Neural crest cell (in vitro differentiated cells): ENCODE measurements at places on chromosomes 13 and 19.

- DNase-seq, result peak; percentile 65
Measured at GRCh38 chr13:35978607-35979316, 152.4 kb downstream of the DCLK1 start.

DNA sequence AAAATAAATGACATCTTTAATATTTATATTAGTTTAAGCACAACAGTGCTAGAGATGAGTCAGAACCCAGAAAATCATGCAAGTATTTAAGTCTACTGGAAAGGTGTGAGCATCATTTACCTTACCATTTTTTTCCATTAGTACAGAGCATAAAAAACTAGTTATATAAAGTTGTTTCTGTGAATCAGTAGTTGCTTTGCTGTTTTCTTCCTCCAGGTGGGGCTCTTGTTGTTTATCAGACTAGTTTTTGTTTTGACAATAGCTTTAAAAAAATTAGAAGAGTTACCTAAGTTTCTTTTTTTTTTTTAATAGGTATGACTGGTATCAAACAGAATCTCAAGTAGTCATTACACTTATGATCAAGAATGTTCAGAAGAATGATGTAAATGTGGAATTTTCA, 12.7 kb downstream of the SUGT1 start:
- DNase-seq, result no peak

DNA sequence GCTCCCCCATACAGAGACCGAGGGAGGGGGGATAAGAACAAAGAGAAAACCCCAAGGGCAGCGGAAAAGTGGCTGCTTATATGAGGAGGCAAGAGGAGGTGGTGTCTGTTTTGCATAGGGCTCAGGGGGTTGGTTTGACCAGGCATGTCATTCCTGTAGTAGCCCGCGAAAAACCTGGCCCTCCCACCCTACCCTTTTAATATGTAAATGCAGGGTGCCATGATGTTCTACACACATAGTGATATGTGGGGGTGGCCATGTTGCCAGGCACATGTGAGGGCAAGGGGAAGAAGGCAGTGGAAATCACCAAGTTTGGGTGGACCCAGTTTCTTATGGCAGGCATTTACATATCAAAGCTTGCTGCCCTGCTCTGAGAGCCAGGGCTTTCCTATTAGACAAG, 203.5 kb upstream of the UBL3 start:
- DNase-seq, result peak; percentile 19

DNA sequence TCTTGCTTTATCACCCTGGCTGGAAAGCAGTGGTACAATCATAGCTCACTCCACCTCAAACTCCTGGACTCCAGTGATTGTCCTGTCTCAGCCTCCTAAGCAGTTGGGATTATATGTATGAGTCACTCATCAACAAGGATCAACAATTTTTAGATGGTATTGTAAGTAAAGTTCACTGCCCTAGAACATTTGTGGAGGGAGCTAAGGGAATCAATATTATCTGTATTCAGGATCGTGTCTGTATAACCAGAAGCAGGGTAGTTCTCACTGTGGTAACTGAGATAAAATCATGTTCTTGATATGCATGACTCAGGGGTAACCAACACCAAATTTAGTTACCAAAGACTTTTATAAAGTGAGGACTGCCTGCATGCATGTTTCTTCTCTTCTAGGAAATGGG, 27.0 kb downstream of the ZMYM5 start:
- no peak for DNase-seq

DNA sequence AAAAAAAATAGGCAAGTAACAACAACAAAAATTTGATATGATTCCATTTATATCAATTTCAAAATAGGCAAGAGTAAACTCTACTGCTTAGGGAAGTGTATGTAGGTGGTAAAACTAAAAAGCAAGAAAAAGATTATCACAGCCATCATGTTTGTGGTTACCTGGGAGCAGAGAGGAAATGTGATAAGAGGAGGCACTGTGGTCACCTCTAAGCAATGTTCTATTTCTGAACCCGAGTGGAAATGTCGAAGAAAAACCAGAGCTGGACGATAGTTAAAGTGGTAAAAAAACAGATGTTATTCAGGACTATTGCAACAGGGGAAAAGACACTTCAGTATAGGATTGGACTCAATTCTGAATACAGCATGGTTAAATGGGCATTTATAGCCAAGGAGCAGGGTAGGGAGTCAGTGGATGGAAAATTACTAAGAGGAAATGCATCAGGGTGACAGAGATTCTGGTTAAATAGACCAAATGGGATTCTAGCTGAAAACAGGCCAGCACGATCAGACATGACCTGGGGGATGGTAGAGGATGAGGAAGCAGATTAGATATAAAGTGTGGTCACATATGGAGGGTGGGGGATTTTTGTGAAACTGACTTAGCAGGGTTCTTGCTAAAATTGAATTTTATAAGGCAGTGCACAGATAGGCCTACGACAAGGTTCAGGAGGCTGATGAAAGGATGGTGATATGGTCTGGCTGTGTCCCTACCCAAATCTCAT, 6.0 kb upstream of the TEX30 start:
- no peak for DNase-seq

- no peak for DNase-seq
Measured at GRCh38 chr13:48496271-48497161, 36.4 kb downstream of the RCBTB2 start.

GRCh38 chr19:40229926-40230417, 3.5 kb upstream of the CCNP start:
- DNase-seq, result no peak

DNA sequence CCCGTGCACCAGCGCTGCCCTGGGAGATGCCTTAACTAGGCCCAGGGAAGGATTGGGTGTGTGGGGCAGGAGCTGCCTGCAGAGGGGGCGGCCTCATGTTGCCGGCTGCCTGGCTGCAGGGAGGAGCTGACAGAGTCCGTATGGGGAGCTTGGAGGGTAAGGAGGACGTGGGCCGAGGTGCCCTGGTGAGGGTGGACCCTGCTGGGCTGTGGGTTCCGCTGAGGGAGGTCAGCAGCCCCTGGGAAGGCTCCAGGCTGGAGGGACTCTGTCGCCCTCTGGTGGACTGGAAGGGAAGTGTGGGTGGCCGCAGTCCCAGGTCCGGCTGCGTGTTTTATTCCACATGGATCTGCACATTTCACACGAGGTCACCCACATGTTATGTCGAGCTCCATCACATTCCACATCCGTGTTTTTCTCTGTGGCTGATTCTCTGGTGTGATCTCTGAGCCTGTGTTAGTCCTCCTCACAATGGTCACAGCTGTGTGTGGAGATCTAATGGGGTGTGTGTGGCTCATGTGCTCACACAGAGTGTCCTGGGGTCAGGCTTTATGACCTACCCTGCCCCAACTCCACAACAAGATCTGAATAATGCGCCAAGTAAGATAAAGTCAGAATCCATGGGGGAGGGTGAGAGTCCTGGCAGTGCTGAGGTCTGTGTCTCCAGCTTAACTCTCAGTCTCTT, 1.8 kb upstream of the CEACAM8 start:
- DNase-seq, result peak; percentile 65

DNA sequence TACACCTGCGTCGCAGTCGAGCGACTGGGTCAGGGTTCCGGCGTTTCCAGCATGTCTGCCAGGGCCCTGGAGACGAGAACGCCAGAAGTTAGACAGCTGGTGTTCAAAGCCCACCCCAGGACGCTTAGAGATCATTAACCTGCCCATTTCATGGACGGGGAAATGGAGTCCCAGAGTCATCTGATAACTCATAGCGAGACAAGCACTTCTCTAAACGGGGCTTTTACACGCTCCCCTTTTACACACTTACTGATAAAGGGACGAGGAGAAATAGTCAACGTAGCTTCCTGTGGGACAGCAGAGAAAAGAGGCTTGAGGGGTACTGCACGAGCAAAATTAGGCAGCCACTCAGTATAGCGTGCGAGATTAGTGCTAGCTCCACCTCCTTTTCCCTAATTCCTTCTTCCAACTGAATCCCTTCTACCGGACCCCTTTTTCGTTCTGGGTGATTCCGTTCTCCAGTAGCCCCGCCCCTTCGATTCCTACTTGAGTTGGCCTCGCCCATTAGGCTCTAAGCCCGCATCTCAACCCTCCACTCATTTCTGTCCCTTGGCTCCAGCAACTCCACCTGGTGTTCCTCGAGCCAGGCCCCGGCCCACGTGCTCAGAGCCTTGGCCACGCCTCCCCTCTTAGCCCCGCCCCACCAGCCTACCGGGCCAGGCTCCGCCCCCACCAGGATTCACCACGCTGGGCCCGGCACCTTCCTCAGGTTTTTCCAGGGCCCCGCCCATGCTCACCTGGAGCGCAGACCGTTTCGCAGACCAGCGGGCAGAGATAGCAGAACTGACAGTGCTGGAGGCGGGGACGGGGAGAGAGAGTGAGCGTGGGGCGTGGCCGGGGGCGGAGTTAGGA, 3.7 kb downstream of the HRC start:
- DNase-seq, result peak; percentile 48

DNA sequence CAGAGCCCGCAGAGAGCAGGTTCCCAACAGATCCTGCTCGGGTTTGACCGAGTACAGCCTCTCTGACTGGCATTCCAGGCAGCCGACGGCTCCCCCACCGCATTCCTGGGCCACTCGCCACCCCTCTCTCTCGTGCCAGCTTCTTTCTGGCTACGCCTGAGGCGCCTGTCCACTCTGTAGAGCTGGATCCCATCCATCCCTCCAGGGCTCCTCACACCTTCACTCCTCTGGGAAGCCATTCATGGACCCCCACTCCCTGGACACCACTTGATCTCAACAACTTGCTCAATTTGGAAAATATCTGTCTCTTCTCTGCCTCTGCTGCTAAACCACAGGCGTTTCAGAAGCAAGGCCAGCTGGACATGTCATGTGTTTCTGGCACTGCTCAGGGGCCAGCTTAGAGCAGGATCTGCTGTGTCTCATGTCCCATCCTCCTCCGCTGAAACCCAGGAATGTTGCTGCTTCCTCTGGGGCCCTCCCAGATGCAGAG, 30.6 kb upstream of the ATP1A3 start:
- no peak for DNase-seq

GRCh38 chr19:44620667-44621066, 7.3 kb downstream of the IGSF23 start:
- DNase-seq, result no peak

GRCh38 chr13:87100431-87100830, 570.7 kb upstream of the SLITRK5 start:
- DNase-seq, result no peak

DNA sequence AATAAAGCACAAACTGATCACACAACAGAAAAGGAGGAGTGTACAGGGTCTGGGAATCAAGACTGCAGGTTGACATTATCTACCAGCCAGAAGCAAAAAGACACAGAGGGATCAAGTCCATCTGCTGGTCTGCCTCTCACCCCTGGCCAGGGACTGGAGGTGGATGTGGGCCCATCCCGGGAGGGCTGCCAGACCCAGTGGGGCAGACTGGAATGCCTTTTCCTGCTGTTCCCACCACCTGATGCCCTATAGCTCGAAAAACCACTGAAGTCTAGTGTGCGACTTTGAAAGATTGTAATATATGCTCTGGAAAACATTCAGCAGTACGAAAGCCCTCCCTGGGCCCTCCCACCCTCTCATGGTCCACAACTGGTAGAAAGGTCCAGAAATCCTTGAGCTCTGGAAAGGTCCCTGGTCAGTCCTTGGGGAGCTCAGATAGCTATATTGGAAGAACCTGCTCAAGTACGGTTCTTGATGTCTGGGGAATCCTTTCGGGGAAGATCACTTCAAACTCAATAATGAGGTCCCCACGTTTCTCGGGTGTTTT, 2.6 kb downstream of the DNAJB1 start:
- DNase-seq, result no peak

DNA sequence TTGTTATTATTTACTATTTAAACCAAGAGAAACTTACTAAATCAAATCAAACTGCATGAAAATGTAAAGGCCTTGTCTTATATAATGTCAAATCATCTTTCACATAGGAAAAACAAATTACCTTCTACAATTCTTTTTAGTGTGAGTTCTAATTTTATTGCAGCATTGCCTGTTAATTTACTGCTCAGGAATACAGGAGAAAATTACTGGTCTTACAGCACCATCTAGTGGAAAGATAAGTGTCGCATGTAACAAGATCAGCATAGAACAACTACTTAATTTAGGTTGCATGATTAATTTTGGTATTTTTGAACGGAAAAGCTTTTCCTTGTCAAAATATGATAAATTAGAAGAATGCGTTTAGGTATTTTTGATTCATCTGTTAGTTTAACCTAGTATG, 502.7 kb downstream of the UQCRFS1 start:
- DNase-seq, result no peak

GRCh38 chr19:2185734-2186070, 22.0 kb downstream of the DOT1L start:
- no peak for DNase-seq

DNA sequence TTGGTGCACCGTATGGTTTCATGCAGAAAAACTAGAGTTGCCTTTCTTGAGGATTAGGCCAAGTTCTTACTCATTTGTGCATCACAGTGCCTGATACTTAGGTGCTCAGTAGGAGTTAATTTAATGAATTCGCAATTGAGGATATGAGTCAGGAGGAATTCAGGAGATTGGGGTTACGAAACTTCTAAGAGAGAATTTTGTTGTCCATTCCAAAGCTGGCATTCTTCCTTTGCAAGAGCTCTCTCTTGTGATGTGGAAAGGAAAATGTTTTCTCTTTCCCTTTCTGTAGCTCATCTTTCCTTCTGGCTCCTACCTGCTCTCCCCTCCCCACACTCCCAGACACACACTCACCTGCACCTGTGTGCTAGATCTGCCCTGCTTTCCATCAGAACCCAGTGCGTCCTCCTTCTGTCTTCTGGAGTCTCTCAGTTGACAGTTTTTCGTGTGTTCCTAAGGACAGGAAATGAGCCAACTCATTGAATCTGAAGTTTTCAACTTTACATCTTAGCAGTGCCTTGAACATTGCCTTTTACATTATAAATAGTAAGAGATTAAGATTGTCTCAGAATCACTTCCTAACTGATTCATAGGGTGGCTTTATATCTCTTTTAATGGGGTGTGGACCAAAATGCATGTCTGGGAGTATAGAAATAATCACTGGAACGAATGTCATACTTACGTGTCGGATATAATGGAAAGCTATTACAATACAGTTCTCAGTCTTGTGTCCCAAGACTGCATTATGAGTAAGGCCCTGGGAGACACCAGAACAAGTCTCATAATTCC, 19.7 kb upstream of the ERCC5 start:
- no peak for DNase-seq

DNA sequence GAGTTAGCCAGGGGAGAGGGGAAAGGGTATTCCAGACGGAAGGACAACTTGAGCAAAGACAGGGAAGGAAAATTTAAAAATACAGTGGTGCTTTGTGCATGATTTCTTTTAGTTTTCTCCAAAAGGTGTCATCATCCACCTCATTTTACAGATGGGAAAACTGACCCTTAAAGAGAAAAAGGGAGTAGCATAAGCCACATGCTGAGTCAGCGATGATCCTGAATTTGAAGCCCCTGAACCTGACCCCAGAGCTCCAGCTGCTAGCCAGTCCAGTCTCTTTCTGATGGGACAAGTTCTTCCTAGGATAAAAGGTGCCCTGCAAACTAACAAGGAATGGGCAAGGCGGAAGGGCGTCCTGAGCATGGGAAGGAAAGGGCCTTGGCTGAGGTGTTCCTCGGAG, 10.3 kb downstream of the CABP5 start:
- DNase-seq, result no peak
